ENCODE measurements at places on chromosomes 13 and 19.

- DNase-seq, result no peak
These were observed 5.4 kb downstream of the LMTK3 start for GRCh38 chr19:48506138-48506733.

DNA sequence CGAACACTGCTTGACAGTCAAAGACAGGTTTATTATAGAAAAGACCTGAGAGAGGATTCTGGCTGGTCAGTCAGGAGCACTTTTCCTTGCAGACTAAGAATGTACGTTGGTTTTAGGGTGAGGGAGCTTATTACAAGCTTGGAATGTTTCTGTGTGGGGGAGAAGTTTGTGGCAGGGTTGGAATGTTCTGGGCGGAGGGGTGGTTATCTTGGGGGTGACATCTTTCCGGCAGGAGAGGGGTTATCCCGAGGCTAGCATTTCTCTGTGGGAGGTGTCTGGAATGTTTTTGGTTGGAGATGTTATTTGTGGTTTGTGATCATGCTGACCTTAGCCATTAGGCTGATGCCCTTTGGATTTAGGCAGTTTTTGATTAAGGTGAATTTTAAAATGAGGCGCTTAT lies 61.8 kb downstream of the ZNF136 start:
- no peak for DNase-seq

- no peak for DNase-seq
These were observed 18.5 kb downstream of the GPR42 start for GRCh38 chr19:35389192-35389861.

DNA sequence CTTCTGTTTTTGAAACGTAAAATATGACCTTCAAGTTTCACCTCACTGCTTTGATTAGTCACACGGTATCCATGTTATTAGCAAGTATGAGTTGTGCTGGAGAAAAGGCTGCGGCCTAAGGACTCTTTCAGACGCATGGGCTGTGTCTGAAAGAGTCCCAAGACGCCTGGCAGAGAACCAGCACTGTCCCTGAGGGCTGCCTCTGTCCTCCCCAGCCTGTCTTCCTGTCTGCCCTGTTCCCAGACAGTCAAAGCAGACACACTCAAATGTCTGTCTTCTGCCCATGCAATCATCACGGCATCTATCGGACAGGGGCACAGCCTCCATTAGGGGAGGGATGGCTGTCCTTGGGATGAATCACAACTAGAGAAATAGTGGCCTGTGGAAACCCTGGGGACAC lies 65.5 kb downstream of the DPY19L3 start:
- DNase-seq, result peak; percentile 52

- no peak for DNase-seq
These were observed 2.2 kb downstream of the CD37 start for GRCh38 chr19:49337267-49338022.

DNA sequence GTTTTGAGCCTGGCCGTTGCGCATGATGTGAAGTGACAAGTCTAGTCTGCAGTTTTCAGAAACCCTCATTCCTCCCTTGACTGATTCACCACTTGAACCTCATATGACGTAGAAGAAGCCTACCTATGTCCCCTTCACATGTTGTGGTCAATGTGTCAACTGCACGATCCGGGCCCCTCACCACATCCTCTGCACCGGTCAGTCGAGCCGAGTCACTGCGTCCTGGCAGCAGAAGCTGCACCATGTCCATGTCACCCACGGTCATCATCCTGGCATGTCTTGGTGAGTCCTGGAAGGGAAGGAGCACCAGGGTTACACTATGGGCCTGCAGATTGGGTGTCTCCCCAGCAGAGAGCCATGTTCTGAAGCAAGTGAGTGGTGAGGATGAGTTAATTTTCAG lies at the start of gene KIR2DL4:
KIR2DL4 (plus strand) TSS at position 201 of the 400 bp plus-strand sequence; CDS start at position 243, 42 bp downstream.
- DNase-seq, result no peak

DNA sequence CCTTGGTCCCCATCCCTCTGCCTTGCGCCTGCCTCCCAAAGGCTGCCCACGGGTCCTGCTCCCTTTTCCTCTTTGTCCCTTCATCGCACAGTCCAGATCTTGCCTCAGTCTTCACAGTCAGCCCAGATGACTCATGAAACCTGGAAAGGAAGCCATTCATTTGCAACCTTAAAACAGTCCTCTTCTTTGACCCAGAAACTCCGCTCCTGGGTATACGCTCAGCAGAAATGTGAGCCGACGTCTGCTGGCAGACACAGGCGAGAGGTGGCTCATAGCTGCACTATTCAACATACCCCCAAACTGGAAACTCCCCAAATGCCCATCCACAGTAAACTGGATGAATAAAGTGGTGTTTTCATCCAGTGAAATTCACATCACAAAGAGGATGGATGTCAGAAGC lies 13.6 kb upstream of the PEPD start:
- DNase-seq, result no peak

DNA sequence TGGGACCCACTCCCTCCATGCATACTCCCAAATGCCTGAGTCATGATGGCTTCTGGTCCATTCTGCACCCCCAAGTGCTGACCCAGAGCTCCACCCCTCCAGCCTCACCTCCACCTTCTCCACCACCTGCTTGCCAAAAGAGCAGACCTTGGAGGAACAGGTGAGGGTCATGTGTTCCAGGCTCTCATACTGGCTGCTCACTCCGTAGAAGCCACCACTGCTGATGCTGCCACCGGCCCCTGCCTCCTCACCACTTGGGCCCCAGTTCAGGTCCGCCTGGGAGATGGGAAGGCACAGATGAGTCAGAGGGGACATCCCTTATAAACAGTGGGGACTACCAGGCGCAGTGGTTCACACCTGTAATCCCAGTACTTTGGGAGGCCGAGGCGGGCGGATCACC lies 7.9 kb downstream of the CD37 start:
- DNase-seq, result no peak

DNA sequence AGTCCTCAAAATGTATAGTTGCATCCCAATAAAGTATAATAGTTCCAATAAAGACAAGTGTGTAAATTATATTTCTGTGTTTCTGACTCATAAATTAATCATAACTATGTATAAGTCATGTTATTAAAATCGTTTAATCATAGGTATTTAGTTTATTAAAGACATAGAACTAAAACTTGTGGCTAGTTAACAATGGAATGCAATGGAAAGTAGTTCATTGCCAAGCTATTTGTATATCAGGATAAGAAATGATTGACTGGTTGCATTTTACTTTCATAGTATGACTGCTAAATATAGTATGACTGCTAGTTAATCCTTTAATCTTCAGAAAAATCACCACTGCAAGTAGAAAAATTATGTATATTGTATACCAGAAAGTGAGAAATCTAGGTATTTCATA lies 16.9 kb downstream of the COG3 start:
- DNase-seq, result no peak

DNA sequence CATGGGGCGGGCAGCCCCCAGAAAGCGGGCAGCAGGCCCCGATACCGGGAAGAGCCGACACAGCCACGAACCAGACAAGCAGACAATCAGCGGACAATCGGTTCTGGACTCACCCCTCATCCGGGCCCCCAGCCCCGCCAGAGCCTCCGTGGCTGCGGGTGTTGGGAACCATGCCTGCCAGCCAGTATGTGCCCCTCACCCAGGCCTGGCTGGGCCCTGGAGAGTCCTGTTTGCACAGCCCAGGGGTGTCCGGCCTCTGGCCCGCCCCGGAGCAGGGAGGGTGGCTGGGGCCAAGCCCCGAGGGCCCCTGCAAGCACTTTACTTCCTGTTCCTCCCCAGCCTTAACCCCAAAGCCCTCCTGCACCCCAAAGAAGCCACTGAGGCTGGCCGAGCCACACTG lies 7.8 kb downstream of the PODNL1 start:
- no peak for DNase-seq

GRCh38 chr19:1860042-1860775 lies 3.2 kb downstream of the KLF16 start:
- DNase-seq, result peak; percentile 71

DNA sequence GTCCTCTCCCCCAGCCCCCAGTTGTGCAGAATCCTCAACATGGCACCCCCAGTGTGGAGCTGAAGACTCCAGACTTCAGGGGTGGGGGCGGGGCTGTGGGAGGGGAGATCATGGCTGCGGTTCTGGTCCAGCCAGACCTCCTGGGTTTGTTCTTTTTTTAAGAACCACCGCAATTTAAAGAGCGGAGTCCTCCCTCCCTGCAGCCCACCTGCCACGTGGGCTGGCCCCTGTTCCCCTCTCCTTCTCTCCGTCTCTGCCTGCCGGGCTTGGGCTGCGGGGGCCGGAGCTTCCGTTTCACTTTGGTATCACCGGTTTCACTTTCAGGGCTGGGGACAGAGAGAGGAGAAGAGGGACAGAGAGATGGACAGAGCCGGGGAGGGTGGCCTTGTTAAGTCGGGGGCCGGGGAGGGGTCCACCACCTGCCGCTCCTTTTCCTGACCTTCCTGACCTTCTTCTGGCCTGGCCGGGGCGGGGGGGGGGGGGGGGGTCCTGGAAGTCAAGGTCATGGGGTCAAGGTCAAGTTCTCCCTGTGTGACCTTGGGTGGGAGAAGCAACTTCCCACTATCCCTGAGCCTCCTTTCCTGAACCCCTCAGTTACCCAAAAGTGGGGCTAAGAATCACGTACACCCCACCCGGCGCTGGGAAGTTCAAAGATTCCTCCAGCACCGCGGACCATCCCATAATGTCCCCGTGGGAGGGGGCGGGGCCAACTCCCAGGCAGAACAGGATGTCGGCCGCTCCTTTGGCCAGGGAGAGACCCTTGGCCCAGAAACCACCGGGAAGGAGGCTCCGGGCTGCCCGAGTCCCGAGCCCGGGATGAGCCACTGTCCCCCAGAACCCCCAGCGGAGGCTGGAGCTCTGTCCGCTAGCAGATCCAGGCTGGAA lies 11.3 kb upstream of the ZBTB7A start:
- DNase-seq, result peak; percentile 89

DNA sequence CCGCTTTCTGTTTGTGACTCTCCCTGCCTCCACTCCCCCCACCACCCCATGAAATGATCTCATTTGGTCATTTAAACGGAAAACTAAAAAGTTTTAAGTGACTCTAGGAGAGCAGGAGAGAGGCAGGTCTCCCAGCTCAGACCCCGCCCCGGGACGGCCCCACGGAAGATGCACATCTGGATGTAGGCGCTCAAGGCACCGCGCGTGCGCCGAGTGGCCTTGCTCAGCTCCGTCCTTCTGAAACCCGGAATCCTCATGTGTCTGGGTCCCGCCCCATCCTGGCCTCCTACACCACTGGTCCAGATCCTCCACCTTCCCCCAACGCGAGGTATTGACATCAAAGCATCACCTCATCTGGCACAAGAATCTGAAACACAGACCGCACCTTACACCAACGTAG lies 15.7 kb upstream of the IGFL1 start:
- no peak for DNase-seq

- no peak for DNase-seq
These were observed 16.1 kb upstream of the TPP2 start for GRCh38 chr13:102580552-102581169.

- peak; percentile 73 for DNase-seq
These were observed 10.0 kb downstream of the NDUFB7 start for GRCh38 chr19:14561847-14562351.

GRCh38 chr13:47418206-47418920 lies 521.5 kb upstream of the HTR2A start:
- DNase-seq, result no peak

- DNase-seq, result no peak
These were observed 37.2 kb downstream of the METTL21C start for GRCh38 chr13:102657630-102658029.

DNA sequence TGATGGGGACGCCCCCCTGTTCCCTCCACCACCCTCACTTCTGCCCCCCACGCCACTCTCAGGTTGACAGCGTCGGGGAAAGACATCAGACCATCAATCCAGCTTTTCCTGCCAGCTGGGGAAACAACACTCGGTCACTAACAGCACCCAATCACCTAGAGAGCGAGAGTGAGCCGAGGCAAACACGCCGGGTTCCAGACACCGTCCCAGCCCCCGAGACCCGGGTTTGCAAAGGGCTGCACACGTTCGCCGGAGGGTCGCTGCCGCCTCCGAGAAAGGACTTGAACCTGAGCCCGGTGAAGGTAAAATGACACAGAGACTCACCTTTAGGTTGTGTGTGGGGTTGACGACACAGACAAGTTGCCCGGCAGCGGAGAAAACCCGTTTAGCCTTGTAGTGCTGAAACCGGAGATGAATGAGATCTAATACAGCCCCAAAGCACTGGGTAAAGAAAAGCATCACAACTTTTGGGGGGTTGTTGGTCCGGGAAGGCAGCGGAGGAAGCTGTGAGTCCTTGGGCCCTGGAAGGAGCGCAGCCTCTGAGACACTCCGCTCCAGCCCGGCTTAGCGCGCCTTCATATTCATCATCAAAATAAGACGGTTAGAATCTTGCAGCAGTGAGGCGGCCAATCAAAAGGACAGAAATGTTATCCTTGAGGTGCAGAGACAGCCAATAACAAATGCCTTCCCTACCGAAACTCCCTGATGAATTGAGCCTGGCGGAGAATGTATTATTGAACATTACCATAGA lies at the start of gene SIAH3:
SIAH3 (minus strand) TSS at position 583 of the 751 bp plus-strand sequence; CDS start at position 459, 124 bp downstream.
- no peak for DNase-seq

- DNase-seq, result no peak
These were observed 5.7 kb downstream of the FGF9 start for GRCh38 chr13:21676611-21677021.

DNA sequence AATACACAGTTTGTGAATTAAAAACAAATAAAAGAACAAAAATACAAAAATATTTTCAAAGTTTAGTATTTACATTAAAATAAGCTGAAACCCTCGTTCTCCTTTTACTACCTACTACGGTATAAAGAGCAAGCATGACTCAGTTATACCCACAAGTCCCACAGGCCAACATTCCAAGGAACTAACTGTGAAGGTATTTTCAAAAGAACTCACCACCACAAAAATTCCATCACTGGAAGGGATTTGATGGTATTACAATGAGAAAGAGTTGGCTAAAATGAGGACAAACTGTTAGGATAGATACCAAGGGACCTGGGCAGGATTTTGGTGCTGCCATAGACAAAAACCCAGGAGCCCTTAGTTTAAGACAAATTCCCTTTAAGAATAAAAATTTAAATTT lies 122.7 kb downstream of the TBC1D4 start:
- DNase-seq, result no peak

- no peak for DNase-seq
These were observed 1.8 kb upstream of the IFI30 start for GRCh38 chr19:18171605-18172327.

- DNase-seq, result no peak
These were observed 7.5 kb downstream of the FUT2 start for GRCh38 chr19:48703316-48703715.

- DNase-seq, result no peak
These were observed 169.0 kb downstream of the TBC1D4 start for GRCh38 chr13:75312884-75313520.

All from Right ventricle myocardium superior (tissue), 1 donor.